ENCODE measurements at places on chromosomes 12 and 14.
A peak's percentile ranks its signal among the peaks of the same experiment; 100 is the strongest.

DNA sequence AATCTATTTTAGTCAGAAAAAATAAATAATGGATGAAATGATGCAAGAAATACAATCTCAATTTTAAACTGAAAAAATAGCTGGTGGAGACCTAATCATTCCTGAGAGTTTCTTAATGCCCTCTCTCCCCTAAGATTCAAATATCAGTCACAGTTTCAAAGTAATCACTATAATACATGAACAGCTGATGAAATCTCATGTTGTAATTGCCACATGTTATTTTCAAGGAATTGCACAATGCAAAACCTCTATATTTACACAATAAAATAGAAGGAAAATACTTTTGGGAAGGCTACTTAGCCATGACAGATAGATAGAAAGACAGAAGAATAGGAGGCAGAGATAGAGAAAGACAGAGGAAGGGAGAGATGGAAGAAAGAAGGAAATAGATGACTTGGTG lies 18.2 kb downstream of the IFNG-AS1 start:
- DNase-seq, result no peak

DNA sequence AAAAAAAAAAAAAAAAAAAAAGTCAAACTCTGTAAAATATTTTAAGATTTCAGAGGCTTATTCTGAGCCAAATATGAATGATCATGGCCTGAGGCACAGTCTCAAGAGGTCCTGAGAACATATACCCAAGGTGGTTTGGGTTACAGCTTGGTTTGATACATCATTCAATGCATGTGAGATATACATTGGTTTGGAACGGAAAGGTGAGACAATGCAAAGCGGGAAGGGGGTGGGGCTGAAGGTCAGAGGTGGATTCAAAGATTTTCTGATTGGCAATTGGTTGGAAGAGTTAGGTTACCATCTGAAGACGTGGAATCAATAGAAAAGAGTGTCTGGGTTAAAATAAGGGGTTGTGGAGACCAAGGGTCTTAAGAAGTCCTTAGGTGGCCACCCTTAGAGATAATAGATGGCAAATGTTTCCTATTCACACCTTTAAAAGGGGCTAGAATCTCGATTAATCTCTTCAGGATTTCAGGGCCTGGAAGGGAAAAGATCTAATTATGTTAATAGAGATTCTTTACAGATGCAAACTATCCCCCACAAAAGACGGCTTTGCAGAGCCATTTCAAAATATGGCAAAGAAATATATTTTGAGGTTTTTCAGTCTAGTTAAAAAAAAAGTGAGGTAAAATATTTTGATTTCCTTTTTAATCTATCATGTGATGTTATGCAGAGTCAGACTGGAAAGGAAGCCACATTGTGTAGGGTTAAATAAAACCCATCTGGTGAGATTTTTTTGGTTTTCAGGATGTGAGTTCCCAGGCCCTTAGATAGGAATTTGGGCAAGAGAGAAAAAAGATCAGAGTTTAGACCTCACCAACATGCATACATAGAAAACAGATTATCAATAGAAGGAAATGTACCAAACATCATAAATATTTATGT lies 173.8 kb upstream of the CNOT2 start:
- DNase-seq, result no peak

- no peak for DNase-seq
Measured at GRCh38 chr12:5377997-5378592, 53.8 kb upstream of the NTF3 start.

- DNase-seq, result peak; percentile 65
Measured at GRCh38 chr12:16076557-16076956, 165.4 kb downstream of the DERA start.

GRCh38 chr14:87257421-87257820 lies 735.6 kb downstream of the GALC start:
- DNase-seq, result no peak

GRCh38 chr12:82437744-82438143 lies 79.4 kb downstream of the METTL25 start:
- no peak for DNase-seq

GRCh38 chr12:10069099-10069498 lies 29.7 kb downstream of the CLEC1A start:
- DNase-seq, result peak; percentile 24

DNA sequence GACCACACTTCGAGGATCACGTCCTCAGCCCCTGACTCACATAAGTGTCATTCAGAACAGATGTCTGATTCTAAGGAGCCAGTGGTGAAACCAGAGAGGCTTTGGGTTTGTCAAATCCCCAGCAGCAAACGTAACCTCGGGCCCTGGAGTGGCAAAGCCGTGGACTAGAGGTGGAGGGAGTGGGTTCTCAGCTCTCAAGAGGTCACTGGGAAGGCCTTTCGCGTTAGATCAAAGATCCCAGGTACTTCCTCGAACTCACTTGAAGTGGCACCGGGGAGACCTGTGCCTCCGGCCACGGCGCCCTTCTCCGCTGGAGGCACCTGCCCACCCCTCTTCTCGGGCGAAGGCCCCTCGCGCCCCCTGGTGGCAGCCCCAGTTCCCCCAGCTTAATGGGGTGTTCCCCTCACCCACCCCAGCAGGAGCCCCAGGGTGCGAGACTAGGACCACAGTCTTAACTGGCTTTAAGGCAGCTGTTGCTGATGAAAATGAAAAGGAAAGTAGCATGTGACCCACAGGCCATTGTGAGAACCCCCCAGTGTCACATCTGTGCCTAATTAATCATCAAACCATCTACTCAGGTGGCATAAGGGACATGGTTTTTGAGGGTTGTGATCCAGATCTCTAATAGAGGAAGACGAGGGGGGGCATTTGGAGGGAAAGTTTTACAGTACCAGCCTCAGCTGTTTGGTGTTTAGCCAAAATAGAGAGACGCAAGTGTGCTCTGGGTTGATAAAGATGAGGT lies 672 bp upstream of the ESR2 start:
- peak; percentile 87 for DNase-seq

DNA sequence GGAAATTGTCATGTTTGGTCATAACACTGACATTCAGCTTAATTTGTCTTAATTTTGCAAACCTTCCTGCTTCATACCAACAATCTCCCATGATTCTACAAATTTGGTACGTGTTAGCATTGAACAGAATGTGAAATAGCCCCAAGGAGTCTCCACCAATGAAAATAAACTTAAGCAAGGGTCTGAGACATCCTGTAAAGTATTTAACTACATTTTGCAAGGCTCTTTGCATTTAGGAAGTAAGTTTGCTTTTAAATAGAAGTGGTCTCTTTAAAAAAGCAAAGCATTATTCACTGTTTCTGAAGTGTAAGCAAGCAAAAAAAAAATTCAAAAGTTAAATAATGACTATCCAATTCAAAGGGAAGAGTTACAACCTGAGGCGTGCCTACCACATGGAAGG lies 79.9 kb downstream of the WASHC3 start:
- no peak for DNase-seq

DNA sequence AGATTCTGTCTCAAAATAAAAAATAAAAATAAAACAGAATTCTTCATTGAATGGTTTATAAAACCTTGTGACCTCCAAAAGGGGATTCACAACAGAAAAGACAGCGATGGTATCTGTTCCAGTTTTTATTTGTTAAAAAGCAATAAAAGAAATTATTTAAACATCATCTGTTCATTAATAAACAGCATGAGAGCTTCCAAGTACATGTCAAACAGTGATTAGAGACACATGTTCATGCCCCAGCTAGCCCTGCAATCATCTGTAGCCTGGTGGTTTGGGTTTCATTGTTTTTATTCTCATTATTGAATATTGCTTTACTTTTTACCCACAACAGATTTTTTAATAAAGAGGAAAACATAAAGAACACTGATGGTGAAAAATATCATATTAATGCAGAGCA lies 173.3 kb downstream of the ANO2 start:
- no peak for DNase-seq

GRCh38 chr14:102278631-102278935 lies 26.4 kb downstream of the MOK start:
- no peak for DNase-seq

DNA sequence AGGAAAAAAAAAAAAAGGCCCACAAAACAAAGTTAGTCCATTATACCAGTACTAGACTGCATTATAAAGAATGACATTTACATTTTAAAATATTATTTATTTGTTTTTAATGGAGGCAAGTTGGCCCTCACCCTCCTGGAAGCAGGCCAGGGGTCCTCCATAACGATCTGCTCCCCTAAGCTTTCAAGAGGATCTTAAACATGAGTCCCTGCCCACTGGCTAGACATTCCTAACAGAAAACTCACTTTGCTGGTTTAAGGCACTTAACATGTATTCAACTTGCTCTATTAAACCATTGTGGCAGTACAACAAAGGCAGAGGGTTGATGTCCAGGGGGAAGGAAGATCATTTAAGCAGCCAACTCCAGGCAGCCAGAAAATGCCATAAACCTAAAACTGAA lies 111.4 kb downstream of the STXBP6 start:
- no peak for DNase-seq

DNA sequence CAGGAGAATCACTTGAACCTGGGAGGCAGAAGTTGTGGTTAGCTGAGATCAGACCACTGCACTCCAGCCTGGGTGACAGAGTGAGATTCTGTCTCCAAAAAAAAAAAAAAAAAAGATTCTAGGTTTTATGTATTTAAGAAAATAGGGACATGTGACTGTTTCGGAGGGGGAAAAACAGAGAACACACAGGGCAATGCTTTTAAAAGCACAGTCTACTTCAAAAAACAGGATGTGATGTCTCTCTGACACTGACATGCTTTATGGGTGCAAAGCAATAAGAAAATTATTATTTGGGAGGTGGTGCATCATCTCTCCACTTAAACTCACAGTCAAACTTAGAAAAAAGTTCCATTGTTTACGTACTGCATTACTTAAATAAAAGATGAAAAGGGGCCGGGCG lies 28.7 kb downstream of the CLIP1 start:
- DNase-seq, result no peak

- peak; percentile 21 for DNase-seq
Measured at GRCh38 chr12:47709671-47710070, 3.8 kb upstream of the RPAP3 start.

- no peak for DNase-seq
Measured at GRCh38 chr12:64633011-64633939, 23.0 kb downstream of the RASSF3 start.

DNA sequence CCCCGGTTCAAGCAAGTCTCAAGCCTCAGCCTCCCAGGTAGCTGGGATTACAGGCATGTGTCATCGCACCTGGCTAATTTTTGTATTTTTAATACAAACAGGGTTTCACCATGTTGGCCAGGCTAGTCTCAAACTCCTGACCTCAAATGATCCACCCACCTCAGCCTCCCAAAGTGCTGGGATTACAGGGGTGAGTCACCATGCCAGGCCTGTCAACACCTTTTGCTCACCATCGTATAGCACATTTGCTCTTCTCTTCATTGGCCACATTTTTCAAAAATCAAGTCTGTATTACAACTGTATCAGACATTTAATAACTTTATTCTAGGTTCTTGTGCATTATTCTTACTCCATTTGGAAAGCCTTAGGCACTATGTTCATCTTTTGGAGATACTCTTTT lies 50.3 kb downstream of the BCAT1 start:
- DNase-seq, result no peak

DNA sequence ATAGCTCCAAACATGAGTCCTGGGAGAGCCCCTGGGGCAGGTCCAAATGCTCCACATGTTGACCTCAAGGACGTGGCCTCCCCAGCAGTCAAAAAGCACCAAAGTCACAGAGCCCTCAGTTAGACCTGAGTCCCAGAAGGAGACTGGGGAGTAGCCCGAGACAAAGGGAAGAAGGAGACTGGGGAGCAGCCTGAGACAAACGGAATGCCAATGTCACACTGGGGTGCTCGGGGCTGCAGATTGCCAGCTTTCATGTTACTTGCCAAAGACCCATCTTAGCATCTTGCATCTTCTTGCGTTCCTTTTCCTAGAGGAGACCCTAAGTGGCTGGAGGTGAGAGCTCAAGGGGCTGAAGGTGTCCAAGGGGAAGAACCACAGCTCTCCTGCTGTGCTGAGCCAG lies 14.9 kb downstream of the PLEKHD1 start:
- DNase-seq, result no peak

DNA sequence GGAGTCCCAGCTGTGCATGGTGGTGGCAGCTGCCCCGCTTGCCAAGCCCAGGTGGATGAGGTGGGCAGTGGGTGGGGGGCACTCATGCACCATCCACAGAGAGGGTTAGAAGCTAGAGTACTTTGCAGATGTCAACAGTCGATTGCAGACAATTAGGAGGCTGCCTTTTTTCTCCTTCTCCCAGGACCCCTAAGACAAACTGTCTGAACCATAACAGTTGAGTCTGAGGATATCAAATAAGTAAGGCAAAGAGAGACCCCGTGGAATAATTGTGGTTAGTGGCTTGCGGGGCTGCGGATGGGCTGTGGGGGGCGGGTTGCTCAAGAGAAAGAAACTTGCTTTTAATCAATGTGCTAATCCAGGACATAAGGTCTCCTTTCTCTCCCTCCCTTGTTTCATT lies 926.2 kb downstream of the VRK1 start:
- no peak for DNase-seq

DNA sequence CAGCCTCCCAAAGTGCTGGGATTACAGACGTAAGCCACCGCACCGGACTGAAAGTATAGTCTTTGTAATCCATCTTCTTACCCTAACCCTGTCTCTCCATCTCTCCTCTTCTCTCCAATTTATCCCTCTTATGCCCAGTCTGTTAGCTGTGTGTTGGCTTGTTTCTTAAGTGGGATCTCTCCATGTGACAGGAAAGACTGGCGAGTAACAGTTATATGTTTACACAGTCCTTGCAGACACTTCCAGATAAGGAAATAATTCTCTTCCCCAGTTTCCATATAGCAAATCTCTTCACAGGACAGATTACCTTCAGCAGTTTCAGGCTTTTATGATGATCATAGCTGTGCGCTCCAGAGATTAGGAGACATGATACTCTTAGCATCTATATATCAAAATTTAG lies 16.0 kb upstream of the DIP2B start:
- DNase-seq, result no peak

DNA sequence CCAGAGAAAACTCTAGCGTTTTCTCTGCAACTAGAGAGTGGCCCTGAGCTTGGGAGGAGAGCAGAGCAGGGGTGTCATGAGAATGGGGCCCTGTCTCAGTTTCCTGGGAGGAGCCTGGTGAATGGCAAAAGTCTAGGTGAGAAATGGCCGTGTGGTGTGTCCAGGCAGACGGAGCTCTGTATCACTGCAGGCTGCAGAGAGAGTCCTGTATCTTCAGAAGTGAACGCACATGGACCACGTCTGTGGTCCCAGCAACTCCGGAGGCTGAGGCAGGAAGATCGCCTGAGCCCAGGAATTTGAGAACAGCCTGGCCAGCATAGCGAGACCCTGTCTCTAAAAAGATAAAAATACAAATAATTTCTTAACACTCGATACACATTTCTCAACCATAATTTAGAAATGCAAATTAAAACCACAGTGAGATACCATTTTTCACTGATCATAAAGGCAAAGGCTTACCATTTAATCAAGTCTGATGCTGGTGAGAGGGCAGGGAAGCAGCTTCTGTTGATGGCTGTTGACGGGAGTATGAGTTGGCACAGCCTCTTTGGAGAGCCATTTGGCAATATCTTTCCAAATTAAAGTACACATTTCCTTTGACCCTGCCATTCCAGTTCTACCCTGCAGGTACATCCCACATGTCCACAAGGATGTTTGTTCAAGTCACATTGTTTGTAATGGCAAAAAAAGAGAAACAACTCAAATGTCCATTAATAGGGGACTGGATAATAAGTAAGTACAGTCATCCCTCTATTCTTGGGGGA lies 51.0 kb downstream of the NFKBIA start:
- DNase-seq, result no peak

Measured in hematopoietic multipotent progenitor cell treated with erythropoietin and hydrocortisone succinate and interleukin-3 and kit ligand, for 6 days (in vitro differentiated cells).